ENCODE measurements at places on chromosomes 12 and 14. TPM values are rescaled to one million over a fixed set of nuclear protein-coding genes. Genes with fewer than 3 reads are reported as not detected.

The ANO4 gene
- not detected for total RNA-seq

The C14orf132 gene
- total RNA-seq: 4.4 TPM

The MMAB gene
- total RNA-seq: 29.7 TPM

DNA sequence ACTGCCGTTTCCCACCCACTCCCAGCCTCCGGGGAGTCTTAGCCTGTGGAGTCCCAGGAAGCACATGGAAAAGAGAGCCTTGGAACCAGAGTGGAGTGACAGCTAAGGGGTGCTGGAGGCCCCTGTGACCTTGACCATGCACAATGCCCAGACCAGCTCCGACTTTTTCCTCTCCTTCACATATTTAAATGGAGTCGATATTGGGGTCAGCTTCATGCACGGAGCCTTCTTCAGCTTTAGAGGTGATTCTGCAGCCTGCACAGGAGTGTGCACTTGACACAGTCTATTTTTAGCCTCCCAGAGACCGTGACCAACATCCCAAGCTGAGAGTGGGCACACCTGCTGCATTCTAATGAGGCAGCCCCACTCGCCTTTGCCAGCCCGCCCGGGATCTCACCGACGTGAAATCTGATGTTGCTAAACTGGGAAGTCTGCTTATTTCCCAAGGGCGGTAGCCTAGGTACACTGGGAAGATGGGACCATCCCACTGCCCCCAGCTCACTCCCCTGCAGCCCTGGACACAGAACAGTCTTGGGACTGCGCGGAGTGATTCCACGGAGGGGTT is 47.5 kb downstream of the PRMT8 start:
- H3K27ac ChIP-seq: no peak overlapping the region
- peaks cover 9% of the 10 kb centered on the region for H3K4me1 ChIP-seq
- no peaks in the 10 kb centered on the region for H3K36me3 ChIP-seq
- H3K27me3 ChIP-seq: no peaks in the 10 kb centered on the region

Measured in body of pancreas (tissue), 4 donors.